ENCODE measurements at places on chromosomes 11 and 22.

GRCh38 chr11:61460474-61460881 is 30.6 kb downstream of the SDHAF2 start:
- DNase-seq = no peak

- DNase-seq = no peak
Measured at GRCh38 chr11:35352077-35352888, 67.1 kb downstream of the SLC1A2 start.

DNA sequence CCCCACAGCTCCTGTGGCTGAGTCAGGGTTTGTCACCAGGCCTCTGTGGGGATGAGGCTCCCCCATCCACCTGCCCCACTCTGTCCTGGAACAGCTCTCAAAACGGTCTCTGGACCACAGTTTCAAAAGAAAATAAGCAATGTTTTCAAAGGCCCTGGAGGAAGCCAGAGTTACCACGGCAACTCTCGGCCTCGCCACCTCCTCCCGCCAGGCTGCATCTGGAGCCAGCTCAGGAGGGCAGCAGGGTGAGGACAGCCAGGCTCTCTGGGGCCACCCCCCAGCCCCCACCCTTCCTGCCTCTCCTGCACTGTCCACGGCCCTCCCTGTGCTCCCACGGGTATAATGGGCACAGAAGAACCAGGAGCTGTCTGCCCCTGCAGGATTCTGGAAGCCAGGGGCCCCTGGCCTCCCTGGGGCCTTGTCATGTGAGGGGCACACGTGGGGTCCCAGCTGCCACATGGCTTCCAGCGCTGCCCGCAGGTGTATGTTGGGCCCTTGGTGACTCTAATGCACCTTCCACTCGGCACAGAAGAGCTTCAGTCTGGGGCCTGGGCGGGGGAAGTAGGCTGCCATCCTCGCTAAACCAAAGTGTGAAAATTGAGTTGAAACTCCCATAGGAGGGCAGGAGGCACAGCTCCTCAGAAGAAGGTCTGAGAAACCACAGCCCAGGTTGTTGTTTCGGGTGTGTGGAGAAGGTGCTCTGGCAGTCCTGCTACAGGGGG is 10.3 kb downstream of the CD81 start:
- DNase-seq = no peak

DNA sequence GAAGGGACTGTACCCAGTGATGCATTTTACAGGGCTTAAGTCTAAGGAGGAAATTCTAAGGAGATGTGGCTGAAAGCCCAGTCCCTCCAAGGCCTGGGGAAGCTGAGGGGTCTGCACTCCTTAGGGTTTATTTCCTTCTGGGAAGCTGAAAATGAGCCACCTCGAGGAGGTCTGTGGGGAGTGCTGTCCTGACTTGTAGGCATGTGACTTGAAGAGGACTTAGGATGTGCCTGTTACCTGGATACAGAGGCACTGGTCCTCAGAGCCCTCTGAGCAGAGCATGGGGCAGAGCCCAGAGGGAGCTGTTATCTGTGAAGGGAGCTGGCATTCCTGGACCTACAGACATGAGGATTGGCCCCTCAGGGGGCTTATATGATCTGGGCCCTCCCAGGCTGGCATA is 77.1 kb downstream of the TP53I11 start:
- no peak for DNase-seq

GRCh38 chr11:3135481-3136440 is 29.3 kb downstream of the OSBPL5 start:
- DNase-seq = no peak

DNA sequence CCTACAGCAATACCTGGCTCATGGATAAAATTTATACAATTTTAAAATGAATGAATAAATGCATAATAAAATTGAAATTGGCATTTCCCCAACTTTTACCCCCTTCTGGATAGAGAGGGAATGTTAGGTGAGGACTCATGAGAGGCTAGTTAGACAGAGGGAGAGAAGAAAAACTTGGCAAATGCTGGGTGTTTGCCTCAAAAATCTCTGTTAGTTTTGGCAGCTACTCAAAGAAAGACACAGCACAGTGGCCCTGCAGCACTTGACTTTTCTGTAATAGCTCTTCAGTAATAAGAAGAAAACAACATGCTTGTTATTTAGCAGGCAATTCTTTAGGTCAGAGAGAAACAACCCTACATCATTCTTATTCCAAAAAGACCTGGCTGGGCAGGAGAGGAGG is 20.7 kb upstream of the IZUMO1R start:
- no peak for DNase-seq

DNA sequence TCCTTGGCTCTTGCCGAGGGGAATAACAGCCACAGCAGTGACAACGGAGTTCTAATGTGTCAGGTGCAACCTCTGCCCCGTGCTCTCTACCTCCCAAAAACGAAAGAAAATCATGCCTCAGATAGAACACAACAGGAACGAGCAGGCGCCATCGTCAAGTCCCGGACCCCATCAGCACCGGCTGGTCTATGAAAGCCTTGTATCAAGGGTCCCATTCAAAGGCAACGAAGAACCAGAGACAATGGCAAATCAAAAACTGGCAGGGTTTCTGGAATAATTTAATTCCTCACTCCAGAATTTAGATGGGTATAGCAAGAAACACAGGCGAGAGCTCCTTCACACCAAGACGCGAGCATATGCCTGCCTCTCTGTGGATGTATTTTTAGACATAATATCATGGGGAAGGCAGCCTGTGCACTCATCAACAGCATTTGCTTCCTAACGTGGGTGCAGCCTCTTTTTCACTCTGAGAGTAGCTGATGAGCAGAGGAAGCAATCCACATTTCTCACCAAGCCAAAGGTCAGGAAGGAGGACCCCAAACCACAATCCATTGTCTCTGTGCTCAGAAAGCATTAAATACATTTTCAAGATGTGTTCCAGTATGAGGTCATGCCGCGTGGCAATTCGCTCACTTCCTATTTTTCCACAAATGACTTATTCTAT is 193.4 kb upstream of the BLID start:
- no peak for DNase-seq

DNA sequence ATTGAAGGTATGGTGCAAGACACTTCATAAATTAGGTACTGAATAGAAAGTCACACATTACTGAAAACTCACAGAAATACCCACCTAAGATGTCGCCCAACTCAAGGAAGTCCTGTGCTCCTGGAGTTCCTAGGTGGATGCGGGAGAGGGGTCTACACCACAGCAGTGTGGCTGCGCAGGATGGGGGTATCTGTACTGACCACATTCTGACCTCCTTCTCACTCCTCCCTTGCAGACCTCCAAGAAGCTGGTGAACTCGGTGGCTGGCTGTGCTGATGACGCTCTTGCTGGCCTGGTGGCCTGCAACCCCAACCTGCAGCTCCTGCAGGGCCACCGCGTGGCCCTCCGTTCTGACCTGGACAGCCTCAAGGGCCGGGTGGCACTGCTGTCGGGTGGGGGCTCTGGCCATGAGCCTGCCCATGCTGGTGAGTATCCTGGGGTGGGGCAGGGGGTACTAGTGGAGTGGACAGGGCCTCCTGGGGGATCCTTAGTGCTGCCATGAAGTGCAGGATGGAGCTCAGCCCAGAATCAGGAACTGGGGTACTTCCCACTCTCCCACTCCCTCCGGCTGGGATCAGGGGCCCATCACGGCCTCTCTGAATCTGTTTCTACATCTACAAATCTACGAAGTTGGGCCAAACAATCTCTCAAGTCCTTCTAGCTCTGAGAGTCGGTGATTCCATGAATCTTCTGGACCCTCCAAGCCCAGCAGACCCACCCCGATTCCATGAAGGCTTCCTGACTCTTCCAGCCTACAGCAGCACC is 4.9 kb downstream of the TKFC start:
- no peak for DNase-seq

DNA sequence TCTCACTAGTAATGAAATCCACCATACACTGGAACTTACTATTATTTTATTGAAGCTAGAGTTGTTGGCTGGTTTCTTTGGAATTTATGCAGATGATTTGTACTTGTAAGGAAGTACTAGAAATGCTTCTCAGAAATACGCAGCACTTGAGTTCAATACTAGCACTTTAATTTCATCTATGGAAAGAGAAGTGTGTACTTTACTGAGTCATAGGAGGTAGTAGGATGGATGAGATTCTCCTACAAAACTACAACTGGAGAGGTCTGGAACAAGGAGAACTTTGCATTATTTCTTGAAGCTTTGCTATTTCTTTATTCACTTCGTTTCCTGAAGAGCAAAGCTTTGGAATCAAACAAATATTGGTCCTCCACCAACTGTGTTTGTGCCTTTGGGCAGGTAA is 44.1 kb upstream of the CCDC90B start:
- DNase-seq = no peak

DNA sequence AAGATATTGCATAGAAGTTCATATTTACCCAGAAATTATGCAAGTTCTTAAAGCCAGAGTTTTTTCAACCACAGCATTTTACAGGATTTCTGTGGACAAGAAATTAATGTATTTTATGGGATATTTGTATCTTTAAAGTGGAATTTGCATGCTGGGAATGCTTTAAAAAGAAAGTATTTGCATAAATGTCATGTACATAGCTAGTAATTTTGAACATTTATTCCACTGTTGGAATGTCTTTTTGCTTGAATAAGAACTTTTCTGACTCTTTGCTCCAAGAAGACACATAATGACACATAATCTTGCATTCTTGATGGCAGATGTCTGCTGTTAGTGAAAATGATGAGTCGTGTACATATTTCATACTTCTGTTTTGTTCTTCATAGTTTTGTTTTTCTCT is 66.6 kb downstream of the ATXN10 start:
- DNase-seq = no peak

DNA sequence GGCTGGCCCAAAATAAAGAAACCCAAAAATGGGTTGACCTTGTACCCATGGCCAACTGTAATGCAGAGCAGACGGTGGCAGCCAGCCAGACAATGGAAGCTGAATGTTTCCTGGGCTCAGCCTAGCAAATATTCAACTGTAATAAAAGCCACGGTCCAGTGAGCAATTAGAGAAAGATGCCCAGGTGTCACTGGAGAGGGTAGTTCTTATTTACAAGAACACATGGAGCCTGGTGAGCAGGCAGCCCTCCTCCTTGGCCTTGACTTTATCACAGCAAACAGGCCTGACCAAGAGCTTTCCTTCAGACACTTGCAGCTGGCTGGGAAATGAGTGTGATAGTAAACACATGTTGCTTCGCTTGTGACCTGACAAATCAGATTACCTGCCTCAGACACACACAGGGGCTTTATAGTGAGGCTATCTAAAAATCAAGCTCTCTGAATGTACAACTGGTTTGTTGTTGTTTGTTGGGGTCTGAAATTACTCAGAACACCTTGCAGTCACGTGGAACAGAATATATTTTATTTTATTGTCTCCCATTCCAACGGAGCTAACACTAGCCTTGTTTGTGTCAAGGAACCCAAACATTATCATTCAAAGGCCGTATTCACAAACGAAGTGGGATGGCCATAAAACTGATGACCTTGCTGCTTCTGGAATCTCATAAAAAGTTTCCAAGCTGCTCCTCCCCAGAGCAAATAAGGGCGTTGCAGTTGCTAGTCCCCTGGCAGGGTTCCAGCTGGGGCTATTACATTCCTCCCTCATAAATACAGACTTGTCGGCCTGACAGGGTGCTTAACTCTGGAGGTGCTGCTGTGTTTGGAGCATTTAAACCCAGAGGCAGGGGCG is 161.1 kb downstream of the BBOX1 start:
- DNase-seq = no peak

DNA sequence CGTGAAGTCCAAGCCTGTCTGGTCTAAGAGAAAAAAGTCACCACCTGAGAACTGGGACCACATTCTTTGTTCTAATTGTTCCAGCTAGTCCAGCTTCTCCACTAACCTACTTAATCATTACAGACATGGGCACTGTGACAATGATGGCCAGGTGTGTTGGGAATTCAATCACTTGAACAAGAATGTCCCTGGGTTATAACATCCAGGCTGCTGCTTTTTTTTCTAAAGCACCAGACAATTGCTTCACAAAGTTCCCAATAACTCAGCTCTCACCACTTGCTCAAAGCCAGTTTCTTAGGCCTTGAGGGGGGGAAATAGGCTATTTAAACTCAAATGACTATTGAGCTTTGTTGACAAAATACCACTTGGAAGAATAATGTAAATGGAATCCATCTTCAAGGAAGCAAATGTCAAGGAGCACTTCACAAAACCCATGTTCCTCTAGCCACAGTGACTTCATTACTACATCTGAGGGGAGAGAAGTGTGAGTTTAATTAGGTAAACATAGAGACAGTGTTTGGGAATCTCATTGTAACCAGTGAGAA is 80.3 kb downstream of the ME3 start:
- no peak for DNase-seq

DNA sequence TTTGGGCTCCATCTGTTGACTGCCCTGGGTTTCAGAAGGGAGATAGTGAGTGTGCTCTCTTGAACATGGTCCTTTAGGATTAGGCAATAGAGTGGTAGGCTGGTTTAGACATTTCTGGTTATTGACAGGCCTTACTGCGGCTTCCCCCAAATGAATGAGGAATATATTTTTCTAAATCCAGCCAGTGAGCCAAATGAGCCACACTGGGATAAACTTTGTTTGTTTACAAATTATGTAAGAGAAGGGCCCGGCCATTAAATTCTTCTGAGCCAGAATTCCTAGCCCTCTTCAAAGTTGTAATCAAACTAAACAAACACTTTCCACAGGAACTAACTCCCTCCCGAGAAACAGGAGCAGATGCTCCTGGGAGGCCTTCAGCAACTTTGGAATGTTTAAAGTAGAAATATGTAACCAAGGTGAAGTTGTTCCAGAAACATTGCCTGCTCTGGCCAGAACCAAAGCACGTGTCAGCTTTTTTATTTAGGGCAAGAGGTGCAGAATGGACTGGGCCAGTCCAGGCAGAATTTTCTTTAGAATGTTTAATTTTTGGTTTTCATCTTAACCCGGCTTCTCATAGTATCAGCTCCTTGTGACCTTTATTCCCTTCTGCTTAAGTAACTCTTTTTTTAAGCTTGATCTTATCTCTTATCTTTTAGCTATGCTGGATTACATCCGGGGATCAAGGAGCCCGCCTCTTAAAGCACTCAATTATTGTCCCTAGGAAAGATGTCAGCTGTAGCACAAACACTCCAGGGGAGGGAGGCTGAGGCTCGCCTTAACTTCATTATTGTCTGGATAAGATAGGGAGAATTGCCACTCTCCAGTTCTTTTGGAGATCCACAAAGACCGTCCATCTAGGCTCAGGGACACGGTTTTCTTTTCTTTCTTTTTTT is 28.7 kb downstream of the ZNRF3 start:
- no peak for DNase-seq

GRCh38 chr22:30289980-30290313 is 642 bp upstream of the CASTOR1 start:
- no peak for DNase-seq

Data from stimulated activated naive CD8-positive, alpha-beta T cell treated with anti-CD3 and anti-CD28 coated beads, Interleukin-15, amount 100 ng/mL, for 72 hours (primary cell).